ENCODE measurements at places on chromosomes 16 and 17.

DNA sequence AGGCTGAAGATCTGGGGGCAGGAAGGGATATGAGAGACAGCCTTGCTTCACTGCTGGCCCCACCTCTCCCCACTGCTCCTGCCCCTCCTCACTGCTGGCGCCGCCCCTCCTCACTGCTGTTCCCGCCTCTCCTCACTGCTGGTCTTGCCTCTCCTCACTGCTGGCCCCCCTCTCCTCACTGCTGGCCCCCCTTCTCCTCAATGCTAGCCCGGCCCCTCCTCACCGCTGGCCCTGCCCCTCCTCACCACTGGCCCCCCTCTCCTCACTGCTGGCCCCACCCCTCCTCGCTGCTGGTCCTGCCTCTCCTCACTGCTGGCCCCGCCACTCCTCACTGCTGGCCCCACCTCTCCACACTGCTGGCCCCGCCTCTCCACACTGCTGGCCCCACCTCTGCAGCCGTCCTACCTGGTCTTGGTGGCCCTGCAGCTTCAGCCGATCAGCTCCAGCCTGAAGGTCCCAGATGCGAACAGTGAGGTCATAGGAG, 9.5 kb upstream of the PAM16 start:
- no peak for DNase-seq

DNA sequence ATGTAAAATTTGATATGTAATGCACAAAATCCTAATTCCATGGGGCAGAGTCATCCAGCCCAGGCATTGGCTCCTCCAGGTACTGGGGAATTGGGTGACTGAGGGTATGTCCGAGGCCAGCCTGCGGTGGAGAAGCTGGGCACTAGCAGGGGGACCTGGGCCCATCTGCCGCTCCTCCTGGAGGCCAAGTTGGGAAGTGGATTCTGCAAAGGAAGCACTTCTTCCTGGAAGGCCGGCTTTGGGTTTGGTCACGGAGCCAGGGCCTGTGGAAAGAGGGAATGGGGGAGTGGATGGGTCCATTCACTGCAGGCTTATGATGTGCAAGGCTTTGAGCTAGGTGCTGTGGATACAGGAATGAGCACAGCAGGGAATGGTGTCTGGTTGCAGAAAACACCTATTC, 85.8 kb downstream of the GNAO1 start:
- no peak for DNase-seq

DNA sequence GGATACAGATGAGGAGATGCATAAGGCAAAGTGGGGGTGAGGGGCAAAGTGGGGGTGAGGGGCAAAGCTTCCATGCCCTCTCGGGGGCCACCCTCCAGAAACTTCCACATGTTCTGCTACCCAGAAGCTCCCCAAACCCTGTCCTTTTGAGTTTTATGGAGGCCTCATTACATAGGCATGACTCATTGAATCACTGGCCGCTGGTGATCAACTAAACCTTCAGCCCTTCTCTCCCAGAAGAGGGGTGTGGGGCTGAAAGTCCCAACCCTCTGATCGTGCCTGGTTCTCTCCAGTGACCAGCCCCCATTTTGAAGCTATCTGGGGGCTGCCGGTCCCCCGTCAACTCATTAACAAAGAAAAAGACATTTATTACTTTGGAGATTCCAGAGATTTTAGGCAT, 27.5 kb downstream of the ITGAE start:
- DNase-seq = peak; percentile 42

DNA sequence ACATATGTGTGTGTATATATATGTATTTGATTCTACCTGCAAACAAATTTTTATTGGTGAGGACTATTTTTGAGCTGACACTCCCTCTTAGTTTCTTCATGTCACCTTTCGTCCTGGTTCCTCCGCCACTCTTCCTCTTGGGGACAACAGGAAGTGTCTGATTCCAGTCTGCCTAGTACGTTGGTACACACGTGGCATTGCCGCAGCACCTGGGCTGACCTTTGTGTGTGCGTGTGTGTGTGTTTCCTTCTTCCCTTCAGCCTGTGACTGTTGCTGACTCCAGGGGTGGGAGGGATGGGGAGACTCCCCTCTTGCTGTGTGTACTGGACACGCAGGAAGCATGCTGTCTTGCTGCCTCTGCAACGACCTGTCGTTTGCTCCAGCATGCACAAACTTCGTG, 29.4 kb upstream of the CACNG5 start:
- no peak for DNase-seq

DNA sequence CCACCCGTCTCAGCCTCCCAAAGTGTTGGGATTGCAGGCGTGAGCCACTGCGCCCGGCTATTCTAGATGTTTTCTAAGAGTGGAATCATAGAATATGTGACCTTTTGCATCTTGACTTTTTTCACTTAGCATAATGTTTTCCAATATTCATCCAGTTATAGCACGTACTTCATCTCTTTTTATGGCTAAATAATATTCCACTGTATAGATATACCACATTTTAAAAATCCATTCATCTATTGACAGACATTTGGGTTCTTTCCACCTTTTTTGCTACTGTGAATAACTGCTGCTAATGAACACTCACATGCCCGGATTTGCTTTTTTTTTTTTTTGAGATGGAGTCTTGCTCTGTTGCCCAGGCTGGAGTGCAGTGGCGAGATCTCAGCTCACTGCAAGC, 3.2 kb upstream of the EIF5A start:
- DNase-seq = no peak

Data from fibroblast of skin of left quadriceps (primary cell).